ENCODE measurements at places on chromosomes 3 and 15.

GRCh38 chr3:66933233-66933632 is 64.9 kb upstream of the KBTBD8 start:
- H3K27ac ChIP-seq: no peak overlapping the region
- H3K4me3 ChIP-seq: no peak overlapping the region
- no peaks in the 10 kb centered on the region for H3K36me3 ChIP-seq
- no peak for DNase-seq
- H3K4me1 ChIP-seq: no peaks in the 10 kb centered on the region

GRCh38 chr3:78970656-78971055 is 797.1 kb downstream of the ROBO1 start:
- H3K27me3 ChIP-seq: no peaks in the 10 kb centered on the region
- DNase-seq: no peak
- no peak overlapping the region for H3K4me3 ChIP-seq

GRCh38 chr3:69120879-69121464 is 1.4 kb downstream of the LMOD3 start:
- H3K27ac ChIP-seq: no peak overlapping the region
- peak; percentile 78 for DNase-seq
- no peaks in the 10 kb centered on the region for H3K27me3 ChIP-seq
- no peaks in the 10 kb centered on the region for H3K36me3 ChIP-seq
- no peak overlapping the region for H3K4me3 ChIP-seq

- no peak for DNase-seq
- peak overlapping the region; percentile 96 for H3K27ac ChIP-seq
- H3K27me3 ChIP-seq: no peaks in the 10 kb centered on the region
- H3K36me3 ChIP-seq: no peaks in the 10 kb centered on the region
Observed at GRCh38 chr3:148958696-148959095, 32.6 kb upstream of the GYG1 start.

DNA sequence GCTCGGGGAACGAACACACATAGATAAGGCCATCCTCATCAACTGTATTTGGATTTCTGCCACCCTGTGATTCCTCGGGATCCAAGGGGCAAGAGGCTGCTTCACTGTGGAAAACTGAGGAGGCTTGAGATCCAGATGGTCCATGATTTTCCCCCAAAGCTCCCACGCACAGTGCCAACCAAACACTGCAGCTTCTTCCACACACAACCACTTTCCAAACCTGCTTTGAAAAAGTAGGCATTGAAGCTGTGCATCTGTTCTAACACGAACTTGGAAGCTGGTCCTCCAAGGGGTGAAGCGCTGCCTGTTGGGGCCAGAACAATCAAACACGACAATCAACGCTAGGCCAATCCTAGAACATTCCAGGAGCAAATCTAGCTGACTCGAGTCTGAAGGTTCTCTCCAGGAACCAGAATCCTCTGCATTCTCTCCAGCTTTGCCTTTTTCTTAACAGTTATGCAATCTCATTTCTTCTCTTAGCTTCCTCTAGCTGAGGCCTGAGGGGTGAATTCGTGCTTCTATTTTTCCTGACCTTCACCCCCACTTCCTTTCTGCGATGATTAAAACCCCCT is 104.4 kb downstream of the LRRK1 start:
- no peaks in the 10 kb centered on the region for H3K27me3 ChIP-seq
- no peaks in the 10 kb centered on the region for H3K4me1 ChIP-seq
- H3K27ac ChIP-seq: no peak overlapping the region
- no peaks in the 10 kb centered on the region for H3K36me3 ChIP-seq
- no peak for DNase-seq

- no peaks in the 10 kb centered on the region for H3K27me3 ChIP-seq
- no peaks in the 10 kb centered on the region for H3K4me1 ChIP-seq
- DNase-seq: no peak
- no peak overlapping the region for H3K4me3 ChIP-seq
- no peak overlapping the region for H3K27ac ChIP-seq
- H3K36me3 ChIP-seq: no peaks in the 10 kb centered on the region
Observed at GRCh38 chr3:58001086-58001467, 7.1 kb upstream of the FLNB start.

GRCh38 chr3:54240309-54240708 is 118.0 kb downstream of the CACNA2D3 start:
- no peak overlapping the region for H3K27ac ChIP-seq
- H3K4me1 ChIP-seq: no peaks in the 10 kb centered on the region
- H3K36me3 ChIP-seq: no peaks in the 10 kb centered on the region
- H3K27me3 ChIP-seq: no peaks in the 10 kb centered on the region
- H3K4me3 ChIP-seq: no peak overlapping the region

GRCh38 chr15:74339371-74339770 is 28.1 kb downstream of the CYP11A1 start:
- peaks cover 11% of the 10 kb centered on the region for H3K27me3 ChIP-seq
- H3K4me3 ChIP-seq: no peak overlapping the region
- no peak overlapping the region for H3K27ac ChIP-seq
- no peak for DNase-seq

DNA sequence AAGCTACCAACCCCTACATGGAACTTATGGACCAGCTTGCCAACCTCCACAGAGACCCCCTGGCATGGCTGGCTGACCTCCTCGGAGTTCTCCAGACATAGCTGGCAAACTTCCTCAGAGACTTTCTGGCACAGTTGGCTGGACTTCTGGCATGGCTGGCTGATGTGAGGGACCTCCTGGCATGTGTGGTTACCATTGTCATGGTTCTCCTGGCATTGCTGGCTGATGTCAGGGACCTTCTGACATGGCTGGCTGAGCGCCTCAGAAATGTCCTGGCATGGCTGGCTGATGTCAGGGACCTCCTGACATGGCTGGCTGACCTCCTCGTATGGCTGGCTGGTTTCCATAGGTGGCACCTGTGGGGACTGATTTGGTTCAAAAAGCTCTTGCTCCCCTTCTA is 17.5 kb downstream of the MAP1A start:
- no peak for DNase-seq
- H3K27me3 ChIP-seq: no peaks in the 10 kb centered on the region
- no peaks in the 10 kb centered on the region for H3K4me1 ChIP-seq
- no peak overlapping the region for H3K27ac ChIP-seq
- H3K4me3 ChIP-seq: no peak overlapping the region

DNA sequence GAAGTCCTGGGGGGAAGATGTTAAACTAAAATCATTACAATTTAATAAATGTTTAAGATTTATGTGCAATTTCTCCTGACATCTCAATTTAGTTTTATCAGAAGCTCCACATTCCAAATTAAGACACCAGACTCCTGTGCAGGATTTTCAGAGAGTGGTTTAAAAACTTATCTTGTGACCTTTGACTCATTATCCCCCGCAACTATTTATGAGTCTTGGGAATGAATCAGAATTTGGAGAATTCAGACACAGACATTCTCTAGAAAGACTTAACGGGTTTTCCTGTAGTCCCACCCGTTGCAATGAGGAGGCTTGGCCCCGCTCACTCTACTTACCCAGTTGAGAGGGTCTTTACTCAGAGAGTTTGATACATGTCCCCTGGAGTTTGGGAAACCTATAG is 7.1 kb downstream of the OR5K2 start:
- no peak for DNase-seq
- no peak overlapping the region for H3K27ac ChIP-seq
- H3K36me3 ChIP-seq: peaks cover 11% of the 10 kb centered on the region
- no peaks in the 10 kb centered on the region for H3K27me3 ChIP-seq
- no peaks in the 10 kb centered on the region for H3K4me1 ChIP-seq

- no peaks in the 10 kb centered on the region for H3K27me3 ChIP-seq
- no peak overlapping the region for H3K4me3 ChIP-seq
- H3K4me1 ChIP-seq: no peaks in the 10 kb centered on the region
Observed at GRCh38 chr15:101055411-101055810, 136.3 kb downstream of the LRRK1 start.

- peaks cover 10% of the 10 kb centered on the region for H3K36me3 ChIP-seq
- H3K4me3 ChIP-seq: no peak overlapping the region
- H3K27me3 ChIP-seq: no peaks in the 10 kb centered on the region
- no peak for DNase-seq
Observed at GRCh38 chr3:4743371-4743770, 235.9 kb upstream of the BHLHE40 start.

GRCh38 chr15:56813995-56814394 is 80.7 kb upstream of the ZNF280D start:
- H3K36me3 ChIP-seq: no peaks in the 10 kb centered on the region
- peaks cover 10% of the 10 kb centered on the region for H3K4me1 ChIP-seq
- no peak for DNase-seq
- no peak overlapping the region for H3K27ac ChIP-seq

GRCh38 chr15:57640930-57641682 is 49.4 kb downstream of the MYZAP start:
- DNase-seq: no peak
- no peaks in the 10 kb centered on the region for H3K4me1 ChIP-seq
- no peaks in the 10 kb centered on the region for H3K36me3 ChIP-seq

DNA sequence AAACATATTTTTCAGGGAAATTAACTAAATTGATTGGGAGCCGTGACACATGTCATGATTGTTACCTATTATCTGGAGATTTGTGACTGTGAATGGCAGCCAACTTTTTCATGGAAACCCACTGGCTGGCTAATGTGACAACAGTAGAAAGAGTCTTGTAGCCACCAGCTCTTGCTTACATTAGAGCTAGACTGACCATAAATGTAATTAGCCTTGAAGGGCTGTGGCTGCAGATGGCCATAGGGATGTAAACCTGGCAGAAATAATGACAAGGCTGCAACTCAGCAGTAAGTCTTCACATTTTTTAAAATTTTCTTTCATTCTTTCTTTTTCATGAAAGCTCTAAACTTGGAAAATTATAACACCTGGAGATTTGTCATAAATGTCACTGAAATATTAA is 168.2 kb upstream of the ROBO2 start:
- no peaks in the 10 kb centered on the region for H3K27me3 ChIP-seq
- DNase-seq: no peak

DNA sequence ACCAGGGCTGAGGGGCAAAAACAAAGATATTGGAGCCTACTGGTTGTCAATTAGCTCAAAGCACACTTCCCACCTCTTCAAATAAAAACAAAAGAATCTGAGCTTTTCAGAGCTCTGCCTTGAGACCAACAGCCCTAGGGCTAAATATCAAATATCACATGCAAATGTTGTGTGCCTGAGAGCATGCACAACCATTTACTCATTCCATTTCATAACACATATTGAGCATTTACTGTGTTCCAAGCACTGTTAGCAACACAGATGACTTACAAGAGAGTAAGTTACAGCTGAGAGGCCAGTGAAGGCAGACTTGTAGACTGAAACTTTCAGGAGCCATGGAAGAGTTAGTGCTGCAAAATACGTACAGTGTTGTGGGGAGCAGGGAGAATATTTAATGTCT is 222.4 kb downstream of the CPNE4 start:
- no peaks in the 10 kb centered on the region for H3K36me3 ChIP-seq
- H3K4me3 ChIP-seq: no peak overlapping the region
- no peaks in the 10 kb centered on the region for H3K27me3 ChIP-seq
- no peaks in the 10 kb centered on the region for H3K4me1 ChIP-seq
- H3K27ac ChIP-seq: no peak overlapping the region

- DNase-seq: no peak
- H3K4me1 ChIP-seq: peaks cover 24% of the 10 kb centered on the region
- no peaks in the 10 kb centered on the region for H3K27me3 ChIP-seq
Observed at GRCh38 chr3:177102553-177102952, 94.7 kb downstream of the TBL1XR1 start.

DNA sequence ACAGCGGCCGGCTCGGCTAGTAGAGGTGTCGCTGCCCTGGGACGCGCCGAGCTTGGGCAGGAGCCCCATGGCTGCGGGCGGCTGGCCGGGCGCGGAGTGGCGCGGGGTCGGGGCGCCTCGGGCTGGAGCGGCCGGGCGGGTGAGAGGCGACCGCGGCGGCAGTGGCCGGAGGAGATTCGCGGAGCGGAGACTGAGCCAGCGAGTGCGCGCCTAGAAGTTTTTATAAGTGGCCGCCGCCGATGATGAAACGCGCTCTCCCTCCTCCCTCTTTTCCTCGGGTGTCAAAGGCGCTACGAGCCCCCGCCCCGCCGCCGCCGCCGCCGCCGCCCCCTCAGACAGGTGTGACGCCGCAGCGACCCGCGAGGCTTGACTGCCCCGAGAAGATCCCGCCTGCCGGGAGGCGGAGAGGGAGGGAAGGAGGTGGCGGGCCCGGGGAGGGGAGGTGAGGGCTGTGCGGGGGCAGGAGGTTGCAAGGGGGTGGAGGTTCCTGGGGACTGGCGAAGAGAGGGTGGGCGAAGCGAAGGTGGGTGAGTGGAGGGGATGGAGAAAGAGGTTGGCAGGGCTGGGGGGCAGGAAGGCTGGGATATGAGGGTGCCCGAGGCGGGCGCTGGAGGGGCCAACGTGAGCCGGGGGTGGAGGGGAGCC is at the start of gene SLCO2A1:
TSS of gene SLCO2A1 (minus strand) at position 192 of the 645 bp plus-strand sequence. CDS start at position 69, 123 bp downstream.
- no peak within 1 kb of the TSS for H3K27ac ChIP-seq
- no peaks in the 10 kb centered on the region for H3K27me3 ChIP-seq
- H3K4me1 ChIP-seq: peaks cover 20% of the 10 kb centered on the region
- peak within 1 kb of the TSS; percentile 61 for H3K4me3 ChIP-seq
- DNase-seq: no peak

DNA sequence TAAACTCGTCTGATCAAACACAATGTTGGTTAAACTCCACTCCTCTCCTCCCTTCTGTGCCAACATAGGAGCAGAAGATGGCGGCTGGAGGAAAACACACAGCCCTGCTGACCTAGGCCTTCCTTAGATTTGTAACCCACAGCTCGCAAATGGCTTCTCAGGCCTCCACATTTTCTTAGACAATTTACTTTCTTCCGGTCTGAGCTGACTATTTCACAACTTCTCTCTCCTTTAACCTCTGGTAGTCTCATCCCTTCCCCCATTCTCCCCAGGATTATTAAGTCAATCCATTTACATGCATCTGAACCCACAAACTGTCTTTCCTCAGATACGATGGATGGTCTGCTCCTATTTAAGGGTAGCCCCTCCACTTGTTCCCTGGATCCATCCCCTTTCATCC is 25.7 kb upstream of the ULK4 start:
- H3K4me3 ChIP-seq: no peak overlapping the region
- no peak for DNase-seq
- no peaks in the 10 kb centered on the region for H3K4me1 ChIP-seq

DNA sequence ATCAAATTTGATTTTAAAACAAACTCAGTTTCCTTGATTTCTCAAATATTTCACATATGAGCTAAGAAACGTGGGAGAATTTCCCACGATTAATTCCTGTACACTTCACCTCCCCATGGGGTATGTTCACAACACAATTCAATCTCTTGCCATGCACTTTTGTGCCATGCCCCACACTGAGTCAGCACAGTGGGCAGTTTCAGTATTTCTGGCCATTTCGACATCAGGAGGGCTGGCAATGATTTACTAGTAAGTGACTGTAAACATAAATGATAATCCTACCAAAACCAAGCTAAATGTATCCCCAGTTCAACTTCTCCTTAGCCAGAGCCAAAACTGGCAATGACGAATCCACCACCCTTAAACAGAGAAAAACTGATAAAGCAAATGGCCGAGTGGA is 293.6 kb downstream of the FGF12 start:
- no peak overlapping the region for H3K4me3 ChIP-seq
- H3K27me3 ChIP-seq: no peaks in the 10 kb centered on the region
- H3K36me3 ChIP-seq: no peaks in the 10 kb centered on the region

DNA sequence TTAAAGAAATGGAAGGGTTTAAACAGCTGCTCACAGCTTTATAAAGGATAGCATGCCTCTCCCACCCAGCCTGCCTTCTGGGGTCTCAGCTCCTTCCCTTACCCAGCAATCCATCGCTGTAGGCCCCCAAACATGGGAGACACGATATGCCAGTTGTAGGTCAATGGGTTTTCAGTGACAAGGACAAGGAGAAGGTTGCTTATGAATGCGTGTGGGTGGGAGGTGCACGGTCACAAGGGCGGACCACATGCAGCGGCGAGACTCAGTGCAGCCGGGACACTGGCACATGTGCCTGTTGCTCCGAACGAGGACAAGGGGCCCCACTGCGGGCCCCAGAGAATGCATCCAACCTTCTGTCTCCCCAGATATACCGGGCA is 67.0 kb downstream of the MGLL start:
- no peaks in the 10 kb centered on the region for H3K36me3 ChIP-seq
- peaks cover 42% of the 10 kb centered on the region for H3K4me1 ChIP-seq
- no peak overlapping the region for H3K4me3 ChIP-seq
